Renal cortical epithelial cell (primary cell): ENCODE measurements at places on chromosomes 2 and 18.
A peak's percentile ranks its signal among the peaks of the same experiment; 100 is the strongest.

DNA sequence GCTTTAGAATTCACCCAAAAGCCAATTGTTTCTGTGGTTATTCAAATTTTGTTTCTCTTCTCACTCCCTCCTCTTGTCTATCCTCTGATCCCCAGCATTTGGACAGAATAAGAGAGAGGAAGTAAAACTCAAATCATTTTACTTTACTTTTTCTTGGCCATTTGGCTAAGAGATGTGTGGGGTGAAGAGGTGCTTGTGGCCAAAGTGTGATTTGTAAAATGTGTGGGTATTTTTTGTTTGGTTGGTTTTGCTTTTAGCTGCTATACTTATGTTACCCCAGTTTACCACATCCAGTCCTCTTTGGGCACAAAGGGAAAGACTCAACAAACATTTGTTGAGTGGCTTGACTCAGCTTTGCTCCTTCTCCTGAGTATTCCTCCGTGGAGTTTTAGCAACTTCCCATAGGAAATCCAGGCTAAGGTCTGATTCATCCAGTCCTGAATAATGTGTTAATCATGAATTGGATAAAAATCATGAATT, 109.1 kb upstream of the CYP1B1 start:
- peak; percentile 69 for DNase-seq

DNA sequence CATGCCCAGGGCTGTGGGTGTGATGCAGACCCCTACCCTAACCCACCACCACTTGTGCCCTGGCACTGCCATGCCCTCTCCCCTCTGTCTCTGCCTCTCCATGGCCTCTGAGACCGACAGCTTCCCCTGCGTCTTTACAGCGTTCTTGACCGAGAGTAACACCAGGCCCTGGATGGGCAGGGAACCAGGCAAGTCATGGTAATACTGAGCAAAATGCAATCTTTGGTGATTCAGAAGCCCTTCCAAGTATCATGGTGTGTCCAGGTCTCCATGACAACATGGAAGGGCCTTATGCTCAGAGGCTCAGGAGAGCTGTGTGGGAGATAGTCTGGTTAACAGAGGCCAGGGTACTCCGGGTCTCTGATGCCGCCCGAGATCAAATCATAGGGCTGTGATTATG, 176.1 kb downstream of the KLHL29 start:
- DNase-seq: no peak

DNA sequence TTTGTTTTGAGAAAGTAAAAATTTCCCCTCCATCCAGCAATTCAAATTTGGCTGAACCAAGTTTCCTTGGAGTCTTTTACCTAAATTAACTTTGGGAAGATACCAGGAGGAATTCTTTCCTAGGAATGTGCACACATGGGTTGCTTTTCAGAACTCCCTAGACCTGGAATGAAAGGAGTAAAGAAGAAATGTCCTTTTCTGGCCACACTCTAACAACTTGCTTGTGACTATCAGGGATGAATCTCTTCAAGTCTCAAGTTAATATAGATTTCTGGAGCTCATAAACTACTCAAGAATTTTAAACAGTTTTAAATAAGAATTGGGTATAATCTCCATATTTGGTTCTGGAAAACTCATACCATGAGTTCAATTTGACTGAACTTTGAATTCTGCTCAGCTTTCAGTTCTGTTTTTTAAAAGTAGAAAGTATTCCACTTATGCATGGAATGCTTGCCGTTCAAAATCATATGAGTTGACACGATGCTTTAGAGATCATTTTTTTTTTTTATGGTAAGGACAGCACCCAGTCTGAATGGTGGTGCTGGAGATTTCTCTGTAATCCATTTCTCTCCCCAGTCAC, 7.7 kb downstream of the RASGRP3 start:
- DNase-seq: no peak

DNA sequence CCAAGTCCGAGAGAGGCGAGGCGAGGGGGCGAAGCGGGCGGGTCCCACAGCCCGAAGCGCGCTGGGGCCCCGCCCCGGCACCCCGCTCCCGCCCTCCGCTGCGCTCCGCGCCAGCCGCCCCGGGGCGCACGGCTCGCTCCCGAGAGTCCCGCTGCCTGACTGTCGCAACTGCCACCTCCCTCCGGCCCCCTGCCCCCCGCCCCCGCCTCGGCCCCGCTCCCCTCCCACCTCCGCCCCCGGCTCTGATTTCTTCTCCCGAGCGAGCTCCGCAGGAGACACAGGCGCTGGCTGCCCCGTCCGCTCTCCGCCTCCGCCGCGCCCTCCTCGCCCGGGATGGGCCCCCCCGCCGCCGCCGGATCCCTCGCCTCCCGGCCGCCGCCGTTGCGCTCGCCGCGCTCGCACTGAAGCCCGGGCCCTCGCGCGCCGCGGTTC, at the start of gene WNT6:
WNT6 (plus strand) TSS at position 250 of the 432 bp plus-strand sequence. CDS start 233 bp downstream, outside the sequence.
- DNase-seq: no peak

- DNase-seq: peak; percentile 41
These were observed 12.4 kb upstream of the VAPA start for GRCh38 chr18:9901377-9901776.

GRCh38 chr18:77622009-77622692, 372.5 kb downstream of the GALR1 start:
- DNase-seq: no peak

DNA sequence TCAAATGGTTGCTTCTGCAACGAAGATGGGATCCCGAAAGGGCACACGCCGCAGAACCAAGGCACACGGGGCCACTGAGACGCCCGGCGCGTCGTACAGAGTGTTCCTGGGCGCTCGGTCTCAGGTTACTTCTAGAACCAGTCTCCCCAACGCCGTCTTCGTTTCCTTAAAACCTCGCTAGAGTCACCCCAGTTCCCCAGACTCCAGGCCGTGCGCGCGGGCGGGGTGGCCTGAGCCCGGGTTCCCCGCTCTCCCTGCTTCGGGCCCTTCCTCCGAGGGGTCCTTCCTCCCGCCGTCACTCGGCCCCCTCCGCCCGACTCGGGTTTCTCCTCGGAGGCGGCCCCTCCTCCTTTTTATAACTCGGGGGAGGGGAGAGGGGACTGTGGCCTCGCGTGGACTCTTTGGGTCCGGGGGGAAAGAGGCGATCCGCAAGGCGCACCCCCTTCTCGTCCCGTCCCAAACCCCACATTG, 774 bp upstream of the FZD7 start:
- no peak for DNase-seq

DNA sequence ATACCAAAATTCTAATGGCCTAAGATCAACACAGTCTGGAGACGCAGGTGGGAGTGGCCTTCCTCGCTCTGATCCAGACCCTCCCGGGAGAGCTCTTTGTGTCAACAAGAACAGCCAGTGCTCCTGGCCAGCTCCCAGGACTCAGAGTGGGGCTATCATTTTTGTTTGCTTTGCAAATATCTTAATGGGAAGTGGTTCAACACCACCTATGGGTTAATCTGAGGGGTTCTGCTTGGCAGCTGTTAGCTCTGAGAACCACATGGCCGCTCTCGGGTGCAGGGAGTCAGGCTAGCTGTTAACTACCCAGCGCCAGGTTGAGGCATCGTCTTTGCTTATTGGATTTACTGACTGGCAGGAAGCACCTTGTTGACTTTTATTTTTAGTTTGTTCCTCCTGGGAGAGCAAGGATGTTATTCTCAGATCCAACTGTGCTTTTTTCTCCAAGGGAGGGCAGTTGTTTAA, 184.8 kb upstream of the SP5 start:
- DNase-seq: peak; percentile 94

- DNase-seq: peak; percentile 79
These were observed 277.3 kb downstream of the MBD2 start for GRCh38 chr18:53947092-53947640.

DNA sequence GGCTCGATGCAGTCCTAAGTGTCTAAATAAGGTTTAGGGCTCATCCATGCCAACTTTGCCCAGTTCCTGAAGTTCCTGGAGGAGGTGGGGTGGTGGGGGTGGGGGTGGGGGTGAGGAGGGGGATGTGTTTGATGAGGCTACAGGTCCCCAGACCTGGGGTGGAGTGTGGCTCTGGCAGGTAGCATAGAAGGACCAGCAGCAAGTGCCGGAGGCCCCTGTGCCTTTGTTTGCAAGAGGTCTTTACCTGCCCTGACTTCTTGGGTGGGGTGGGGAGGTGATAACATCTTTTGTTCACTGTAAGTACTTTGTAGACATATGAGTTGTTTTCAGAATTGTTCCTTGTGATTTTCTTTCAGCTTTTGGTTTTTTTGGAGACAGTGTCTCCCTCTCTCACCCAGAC, 10.0 kb downstream of the SH3BP4 start:
- no peak for DNase-seq

- no peak for DNase-seq
These were observed 38.9 kb downstream of the KLF7 start for GRCh38 chr2:207126724-207127308.

- DNase-seq: no peak
These were observed 40.4 kb upstream of the ATIC start for GRCh38 chr2:215271446-215271845.

- peak; percentile 86 for DNase-seq
These were observed 206.2 kb downstream of the SRBD1 start for GRCh38 chr2:45404807-45405297.

DNA sequence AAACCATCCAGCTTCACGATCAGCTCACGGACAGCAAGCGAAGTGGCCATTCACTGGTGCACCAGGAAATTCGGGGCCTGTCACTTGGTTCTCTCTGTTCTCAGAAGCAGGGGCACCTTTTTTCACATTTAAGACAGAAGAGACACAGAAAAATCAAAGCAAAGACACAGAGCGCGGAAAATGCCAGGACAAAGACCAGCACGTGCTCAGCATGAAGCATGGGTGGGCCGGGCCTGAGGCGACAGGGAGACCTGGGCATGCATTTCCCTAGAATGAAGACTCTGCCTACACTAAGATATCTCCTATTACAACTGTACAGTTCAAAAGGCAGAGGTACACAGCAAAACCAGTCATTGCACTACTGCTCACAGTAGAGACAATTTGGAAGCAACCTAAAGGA, 117.4 kb upstream of the ID2 start:
- no peak for DNase-seq

- DNase-seq: no peak
These were observed 99.2 kb downstream of the CERS6 start for GRCh38 chr2:168555283-168555682.

DNA sequence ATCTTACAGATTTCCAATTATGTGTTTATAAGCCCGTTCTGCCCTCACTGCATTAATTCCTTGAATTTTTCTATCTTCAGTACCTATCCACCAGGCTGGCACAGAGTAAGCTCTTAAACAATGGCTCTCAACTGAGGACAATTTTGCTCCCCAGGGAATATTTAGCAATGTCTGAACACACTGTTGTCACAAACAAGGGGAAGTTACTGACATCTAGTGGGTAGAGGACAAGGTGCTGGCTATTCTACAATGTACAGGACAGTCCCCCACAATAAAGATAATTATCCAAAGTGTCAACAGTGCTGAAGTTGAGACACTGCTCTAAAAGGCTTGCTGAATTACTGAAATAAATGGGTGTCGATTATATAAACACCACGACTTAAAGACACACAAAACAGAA, 5.0 kb downstream of the NDUFS1 start:
- no peak for DNase-seq

GRCh38 chr2:199019898-199020507, 437.7 kb downstream of the SATB2 start:
- DNase-seq: peak; percentile 69

- DNase-seq: no peak
These were observed 62.2 kb downstream of the OSBPL6 start for GRCh38 chr2:178256382-178257042.

DNA sequence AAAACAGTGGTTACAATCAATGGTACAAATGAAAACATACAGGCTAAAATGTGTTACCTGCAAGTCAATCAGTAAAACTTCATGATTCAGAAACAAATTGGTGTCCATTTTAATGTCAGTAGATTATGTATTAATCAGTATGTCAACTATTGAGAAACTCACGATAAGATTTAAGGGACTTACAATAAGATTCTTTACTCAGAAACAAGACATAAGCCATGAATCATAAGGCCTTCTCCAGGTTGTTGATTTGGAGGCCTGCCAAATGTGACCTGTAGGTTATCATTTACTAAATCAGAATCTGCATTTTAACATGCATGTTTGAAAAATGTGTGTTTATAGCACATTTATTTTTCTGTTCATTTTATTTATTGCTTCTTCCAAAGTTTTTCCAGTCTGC, 623.1 kb downstream of the CCDC85A start:
- DNase-seq: no peak

DNA sequence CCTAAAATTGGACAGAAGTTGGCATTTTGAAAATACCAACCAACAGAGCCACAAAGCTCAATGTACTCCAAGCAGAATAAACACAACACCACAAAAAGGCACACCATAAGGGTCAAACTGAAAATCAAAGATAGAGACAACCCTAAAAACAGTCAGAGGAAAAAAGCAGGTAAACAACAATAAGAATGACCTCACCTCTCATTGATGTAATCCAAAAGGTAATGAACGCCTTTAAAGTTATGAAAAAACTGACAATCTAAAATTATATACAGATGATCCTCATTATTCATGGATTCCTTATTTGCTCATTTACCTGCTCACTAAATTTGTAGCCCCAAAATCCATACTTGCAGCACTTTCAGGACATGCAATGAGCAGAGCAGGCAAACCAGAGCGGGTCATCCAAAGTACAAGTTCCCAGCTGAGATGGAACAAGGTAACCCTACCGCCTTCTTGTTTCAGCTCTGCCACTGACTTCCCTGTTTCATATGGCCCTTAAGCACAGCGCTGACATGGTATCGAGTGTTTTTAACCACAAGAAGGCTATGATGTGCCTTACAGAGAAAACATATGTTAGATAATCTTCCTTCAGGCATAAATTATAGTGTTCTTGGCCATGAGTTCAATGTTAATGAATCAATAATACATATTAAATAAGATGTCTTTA, 17.0 kb downstream of the RTN4 start:
- DNase-seq: no peak

- no peak for DNase-seq
These were observed 48.2 kb downstream of the FBXO48 start for GRCh38 chr2:68418855-68419254.

- DNase-seq: no peak
These were observed 33.9 kb downstream of the ACKR3 start for GRCh38 chr2:236603361-236604015.

- DNase-seq: no peak
These were observed 980 bp downstream of the OBSL1 start for GRCh38 chr2:219570194-219570923.

DNA sequence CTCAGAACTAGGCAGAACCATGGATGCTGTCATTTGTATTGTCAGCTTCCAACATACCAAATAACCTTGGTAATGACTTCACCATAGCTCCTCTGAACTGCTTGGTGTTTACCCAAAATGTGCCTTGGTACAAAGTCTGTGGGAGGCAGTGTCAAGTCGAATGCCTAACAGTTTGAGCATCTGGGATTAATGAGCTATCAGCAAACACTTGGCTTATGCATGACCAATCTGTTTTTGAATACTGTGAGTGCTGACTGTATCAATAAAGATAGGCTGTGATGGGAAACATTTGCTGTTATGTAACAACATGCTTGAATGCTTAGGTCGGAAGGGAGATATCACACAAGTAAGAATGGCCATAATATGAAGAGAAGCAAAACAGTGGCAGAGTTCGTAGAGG, 455.4 kb downstream of the CMPK2 start:
- DNase-seq: no peak

- no peak for DNase-seq
These were observed 813.3 kb downstream of the DCC start for GRCh38 chr18:53153281-53153680.

GRCh38 chr2:61055557-61055956, 10.1 kb upstream of the SANBR start:
- no peak for DNase-seq

GRCh38 chr2:10047616-10048500, 4.5 kb downstream of the KLF11 start:
- no peak for DNase-seq
